ENCODE measurements at places on chromosomes 2 and 18.
A peak's percentile ranks its signal among the peaks of the same experiment; 100 is the strongest.

GRCh38 chr18:14769381-14769780 lies 21.4 kb downstream of the ANKRD30B start:
- no peak for DNase-seq

GRCh38 chr2:69961496-69961895 lies at the start of gene ASPRV1:
ASPRV1 (minus strand) TSS chr2:69961631; CDS start chr2:69961436, 195 bp downstream.
- DNase-seq = peak; percentile 43

GRCh38 chr2:101466426-101466825 lies 8.5 kb downstream of the RFX8 start:
- DNase-seq = no peak

DNA sequence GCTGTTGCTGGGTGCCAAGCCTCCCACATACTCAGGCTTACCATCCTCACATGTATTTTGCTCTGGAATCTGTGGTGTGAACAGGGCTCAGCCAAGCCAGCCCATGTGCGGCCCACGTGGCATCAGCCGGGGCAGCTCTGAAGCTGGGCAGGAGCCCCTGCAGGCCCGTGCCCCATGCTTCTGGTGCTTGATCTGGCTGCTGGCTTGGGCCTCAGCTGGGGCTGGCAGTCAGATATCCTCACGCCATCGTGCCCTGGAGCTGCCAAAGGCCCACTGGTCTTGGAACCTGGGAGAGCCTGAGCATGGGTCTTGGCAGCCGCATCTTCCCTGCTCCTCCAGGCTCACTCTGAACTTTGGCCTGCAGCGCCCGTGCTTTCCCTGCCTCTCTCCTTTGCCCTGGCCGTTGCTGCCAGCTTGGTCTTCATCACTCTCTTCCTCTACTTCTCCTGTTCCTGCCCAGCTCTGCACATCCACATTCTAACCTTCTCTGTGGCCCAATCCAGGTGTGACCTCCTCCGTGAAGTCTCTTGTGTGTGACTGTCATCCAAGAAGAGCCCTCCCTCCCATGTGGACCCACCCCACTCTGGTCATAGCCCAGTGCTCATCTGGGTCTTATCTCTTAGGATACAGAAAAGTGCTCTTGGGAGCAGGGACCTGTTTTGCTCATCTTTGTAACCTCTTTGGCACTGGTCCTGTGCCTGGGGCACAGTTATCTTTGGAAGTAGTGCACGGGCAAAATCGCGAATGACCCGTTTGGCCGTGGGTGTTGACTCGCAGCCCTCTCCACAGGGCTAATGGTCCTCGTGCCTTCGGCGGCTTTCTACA lies 116.1 kb downstream of the RNF144A start:
- DNase-seq = no peak

DNA sequence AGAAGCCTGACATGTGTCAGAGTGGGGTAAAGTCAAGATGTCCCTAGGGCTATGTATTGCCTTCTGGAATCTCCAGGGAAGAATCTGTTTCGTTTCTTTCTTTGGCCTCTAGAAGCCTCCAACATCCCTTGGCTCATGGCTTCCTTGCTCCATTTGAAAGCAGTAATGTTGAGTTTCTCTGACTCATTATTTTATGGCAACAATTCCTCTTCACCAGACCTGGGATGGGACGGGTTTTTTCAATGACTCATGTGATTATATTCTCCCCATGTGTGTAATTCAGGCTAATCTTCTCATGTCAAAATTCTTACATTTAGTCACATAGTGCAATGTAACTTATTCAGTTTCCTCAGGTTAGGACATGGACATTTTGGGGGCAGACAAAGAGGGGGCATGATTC lies 1038.6 kb downstream of the CBLN2 start:
- DNase-seq = no peak

- DNase-seq = no peak
Measured at GRCh38 chr18:56647951-56648893, 2.9 kb upstream of the WDR7 start.

DNA sequence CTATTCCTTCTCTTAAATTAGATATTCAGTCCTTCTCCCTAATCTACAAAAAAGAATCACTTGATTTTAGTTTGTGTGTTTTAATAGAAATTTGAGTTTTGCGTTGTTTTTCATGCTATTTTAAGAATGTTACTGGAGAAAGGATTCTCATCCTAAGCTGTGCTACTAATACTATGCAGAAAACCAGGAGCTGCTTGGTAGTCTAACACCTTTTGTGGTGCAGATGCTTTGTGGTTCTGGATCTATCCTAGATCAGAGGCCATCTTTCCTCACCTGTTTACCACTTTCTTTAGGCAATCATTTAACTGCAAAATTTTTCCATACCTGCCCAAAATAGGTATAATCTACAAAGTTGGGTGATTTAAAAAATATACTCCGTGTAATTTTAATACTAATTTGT lies 823.6 kb downstream of the CPS1 start:
- DNase-seq = no peak

- no peak for DNase-seq
Measured at GRCh38 chr2:38243186-38243880, 133.7 kb downstream of the ATL2 start.

All from islet precursor cell (in vitro differentiated cells).